Urothelium cell line (cell line): ENCODE measurements at places on chromosomes 2 and 18.

DNA sequence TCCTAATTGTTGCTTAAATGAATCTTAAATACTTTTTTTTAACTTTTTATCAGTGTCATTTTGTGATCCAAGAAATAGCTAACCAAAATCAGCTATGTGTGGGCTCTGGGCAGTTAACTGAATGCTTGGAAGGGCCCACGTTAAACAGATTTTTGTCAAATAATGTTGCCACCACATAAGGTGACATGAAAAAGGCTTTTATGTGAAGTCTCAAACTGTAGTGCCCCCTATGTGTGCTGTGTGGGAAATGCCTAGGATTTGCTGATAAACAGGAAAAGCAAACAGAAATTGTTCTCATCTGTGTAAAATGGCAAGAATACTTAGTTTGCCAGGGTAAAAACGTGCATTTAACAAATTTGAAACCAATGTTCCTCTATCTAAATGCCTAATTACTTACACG, 242.2 kb downstream of the ZNF516 start:
- DNase-seq = no peak

DNA sequence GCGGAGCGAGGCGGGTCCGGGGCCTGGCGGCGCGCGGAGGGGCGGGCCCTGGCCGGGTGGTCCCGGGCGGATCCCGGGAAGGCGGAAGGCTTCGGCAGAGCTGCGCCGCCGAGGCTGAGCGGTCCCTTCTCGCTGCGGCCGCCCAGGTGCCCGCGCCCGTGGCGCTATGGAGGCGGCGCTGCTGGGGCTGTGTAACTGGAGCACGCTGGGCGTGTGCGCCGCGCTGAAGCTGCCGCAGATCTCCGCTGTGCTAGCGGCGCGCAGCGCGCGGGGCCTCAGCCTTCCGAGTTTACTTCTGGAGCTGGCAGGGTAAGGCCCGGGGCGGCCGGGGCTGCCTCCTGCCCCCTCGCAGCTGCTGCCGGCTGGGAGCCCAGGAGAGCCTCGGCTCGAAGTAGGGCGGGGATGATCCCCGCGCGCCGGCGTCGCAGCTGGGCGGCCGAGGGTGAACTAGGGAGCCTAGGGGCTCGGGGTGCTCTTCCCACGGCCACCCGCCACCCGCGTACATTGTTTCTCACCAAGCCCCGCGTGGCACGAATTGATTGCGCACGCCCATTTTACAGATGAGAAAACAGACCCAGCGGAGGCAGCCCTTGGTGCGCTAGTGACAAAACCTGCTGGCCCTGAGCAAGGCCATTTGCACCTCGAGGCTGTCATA, at the start of gene SLC66A3:
Gene SLC66A3, plus strand, starts transcription at position 87 of the 655 bp plus-strand sequence. Its CDS starts 80 bp downstream, at position 167.
- no peak for DNase-seq

DNA sequence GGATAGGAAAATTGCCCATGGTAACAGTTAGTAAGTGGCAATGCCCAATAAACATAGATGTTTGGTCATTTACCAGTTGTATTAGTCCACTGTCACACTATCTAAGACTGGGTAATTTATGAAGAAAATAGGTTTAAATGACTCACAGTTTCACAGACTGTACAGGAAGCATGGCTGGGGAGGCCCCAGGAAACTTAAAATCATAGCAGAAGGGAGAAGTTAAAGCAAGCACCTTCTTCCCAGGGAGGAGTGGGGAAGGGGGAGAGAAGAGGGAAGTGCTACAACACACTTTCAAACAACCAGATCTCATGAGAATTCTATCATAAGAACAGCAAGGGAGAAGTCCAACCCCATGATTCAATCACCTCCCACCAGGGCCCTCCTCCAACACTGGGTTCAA, 23.4 kb downstream of the NR4A2 start:
- no peak for DNase-seq

DNA sequence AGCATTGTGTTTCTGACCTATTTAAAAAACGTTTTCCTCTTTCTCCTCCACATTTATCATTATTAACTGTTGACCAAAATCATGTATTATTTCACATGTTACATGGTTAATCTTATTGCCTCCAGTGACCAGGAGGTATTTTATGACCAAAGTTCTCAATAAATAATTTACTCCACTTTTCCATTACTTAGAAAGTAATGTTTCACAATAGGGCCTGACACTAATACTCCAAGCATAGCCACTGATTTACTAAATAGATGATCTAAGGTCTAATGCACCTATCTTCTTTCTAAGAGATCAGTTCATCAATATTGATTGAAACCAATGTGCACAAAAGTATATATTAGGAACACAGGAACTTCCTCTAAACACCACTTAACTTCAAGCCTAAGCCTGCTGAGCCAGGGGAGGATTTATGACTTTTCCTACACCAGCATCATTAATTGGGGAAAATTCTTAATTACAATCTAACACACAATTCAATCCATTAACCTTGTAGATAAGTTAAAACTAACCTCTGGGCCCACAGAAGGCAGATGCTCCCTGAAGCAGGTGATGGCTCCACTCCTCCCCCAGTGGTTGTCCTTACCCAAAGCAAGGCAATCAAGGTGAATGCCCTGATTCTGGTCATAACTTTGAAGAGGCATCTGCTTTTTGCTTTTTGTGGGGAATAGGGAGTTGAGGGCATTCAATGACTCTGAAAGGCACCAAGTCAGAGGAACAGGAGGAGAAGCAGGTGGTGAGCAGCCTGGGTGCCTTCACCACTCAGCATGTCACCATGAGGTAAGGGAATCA, 33.9 kb downstream of the RBMS1 start:
- no peak for DNase-seq

DNA sequence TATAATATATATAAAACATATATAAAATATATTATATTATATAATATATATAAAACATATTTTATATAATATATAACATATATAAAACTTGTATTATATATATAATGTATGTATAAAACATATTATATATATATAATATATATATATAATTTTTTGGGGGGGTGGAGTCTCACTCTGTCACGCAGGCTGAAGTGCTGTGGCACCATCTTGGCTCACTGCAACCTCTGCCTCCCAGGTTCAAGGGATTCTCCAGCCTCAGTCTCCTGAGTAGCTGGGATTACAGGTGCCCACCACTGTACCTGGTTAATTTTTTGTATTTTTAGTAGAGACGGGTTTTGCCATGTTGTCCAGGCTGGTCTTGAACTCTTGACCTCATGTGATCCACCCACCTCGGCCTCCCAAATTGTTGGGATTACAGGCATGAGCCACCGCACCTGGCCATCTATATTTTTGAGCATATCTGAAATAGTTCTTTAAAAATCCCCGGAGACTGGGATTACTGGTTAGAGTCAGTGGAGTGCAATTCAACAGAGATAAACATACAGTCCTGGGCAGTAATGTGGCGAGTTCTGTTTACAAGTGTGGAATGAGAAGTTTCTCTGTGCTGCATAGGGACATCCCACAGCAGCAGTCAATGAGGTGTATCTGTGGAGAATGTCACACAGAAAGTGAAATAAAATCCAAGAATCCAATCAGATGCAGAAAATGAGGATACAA, 208.4 kb downstream of the MYCN start:
- no peak for DNase-seq

DNA sequence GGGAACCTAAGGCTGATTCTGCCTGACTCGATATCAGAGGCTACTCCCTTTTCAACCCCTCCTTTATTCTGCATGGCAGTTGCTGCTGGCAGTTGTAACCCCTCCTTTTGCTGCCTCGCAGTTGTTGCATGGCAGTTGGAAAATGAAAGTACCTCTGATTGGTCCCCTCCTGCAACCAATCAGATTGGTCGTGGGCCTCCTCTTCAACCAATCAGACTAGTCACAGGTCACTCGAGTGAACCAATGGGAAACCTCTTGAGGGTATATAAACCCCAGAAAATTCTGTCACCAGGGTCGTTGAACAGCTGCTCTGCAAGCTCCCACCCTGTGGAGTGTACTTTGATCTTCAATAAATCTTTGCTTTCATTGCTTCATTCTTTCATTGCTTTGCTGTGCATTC, 294.3 kb upstream of the SLC8A1 start:
- no peak for DNase-seq

DNA sequence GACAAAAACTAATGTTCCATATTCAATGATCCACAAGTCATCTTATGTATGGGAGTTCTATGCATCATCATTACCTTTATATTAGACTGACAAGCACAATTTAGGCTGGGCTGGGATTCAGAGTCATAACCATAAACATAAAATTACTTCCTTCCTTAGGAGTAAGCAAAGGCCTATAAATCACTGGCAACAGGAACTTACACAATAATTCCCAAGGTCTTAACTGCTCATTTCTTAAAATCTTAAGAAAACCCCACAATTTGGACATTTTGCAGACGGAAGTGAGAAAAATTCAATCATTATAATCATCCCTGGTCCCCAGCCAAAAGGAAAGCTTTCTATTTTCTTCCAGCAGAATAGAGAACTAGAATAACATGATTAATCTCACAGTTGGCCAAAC, 232.3 kb downstream of the DYM start:
- no peak for DNase-seq

DNA sequence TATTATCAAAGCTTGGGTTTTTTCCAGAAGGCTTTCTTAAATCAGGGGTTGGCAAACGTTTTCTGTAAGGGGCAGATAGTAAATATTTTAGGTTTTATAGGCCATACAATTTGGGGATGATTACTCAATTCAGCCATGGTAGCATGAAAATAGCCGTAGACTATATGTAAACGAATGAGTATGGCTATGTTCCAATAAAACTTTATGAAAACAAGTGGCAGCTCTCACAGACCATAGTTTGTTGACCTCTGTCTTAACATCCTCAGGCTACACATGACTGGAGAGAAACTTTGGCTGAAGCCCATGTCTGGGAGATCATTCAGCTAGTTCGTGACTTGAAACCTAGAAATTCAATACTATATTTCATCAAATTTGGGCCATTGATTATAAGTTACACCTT, 30.2 kb downstream of the UGP2 start:
- DNase-seq = no peak

DNA sequence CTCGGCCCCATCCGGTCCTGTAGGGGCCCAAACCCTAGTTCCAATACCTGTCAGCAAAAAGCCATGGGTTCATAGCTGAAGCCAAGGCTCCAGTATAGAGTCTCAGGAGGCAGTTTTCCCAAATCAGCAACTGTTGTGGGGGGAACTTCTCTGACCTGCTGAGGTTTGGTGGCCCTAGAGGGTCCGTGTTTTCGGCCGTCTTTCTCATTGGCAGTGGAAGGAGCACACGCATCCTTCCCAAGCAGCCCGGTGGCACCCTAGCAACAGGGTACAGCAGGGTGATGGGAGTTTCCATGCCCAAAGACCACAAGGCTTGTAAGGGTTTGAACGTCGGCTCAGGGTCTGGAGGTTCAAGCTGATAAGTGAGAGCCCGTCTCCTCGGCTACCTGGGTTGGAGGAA, 6.6 kb downstream of the FOSL2 start:
- no peak for DNase-seq

DNA sequence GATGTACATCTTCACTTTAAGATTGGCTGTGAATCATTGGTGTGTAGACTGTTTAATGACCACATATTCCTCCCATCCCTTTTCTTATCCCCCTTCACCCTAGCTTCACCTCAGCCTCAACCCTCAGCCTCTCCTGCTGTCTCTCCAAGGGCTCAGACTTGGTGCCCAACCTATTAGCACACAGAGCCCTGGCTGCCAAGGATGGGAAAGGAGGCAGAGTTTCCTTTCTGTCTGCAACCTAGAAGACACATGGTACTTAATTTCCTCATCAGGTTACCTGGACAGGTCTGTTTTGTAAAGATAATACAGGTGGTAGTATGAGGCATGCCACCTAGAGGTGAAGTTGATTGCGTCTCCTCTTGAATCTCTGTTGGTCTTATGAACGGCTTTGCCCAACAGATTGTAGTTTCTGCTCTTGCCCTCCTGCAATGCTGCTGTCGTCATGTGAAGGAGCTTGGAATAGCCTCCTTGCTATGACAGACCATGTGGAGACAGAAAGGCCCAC, 44.5 kb upstream of the RMND5A start:
- DNase-seq = no peak

GRCh38 chr2:175227393-175227792, 45.9 kb upstream of the ATP5MC3 start:
- no peak for DNase-seq

DNA sequence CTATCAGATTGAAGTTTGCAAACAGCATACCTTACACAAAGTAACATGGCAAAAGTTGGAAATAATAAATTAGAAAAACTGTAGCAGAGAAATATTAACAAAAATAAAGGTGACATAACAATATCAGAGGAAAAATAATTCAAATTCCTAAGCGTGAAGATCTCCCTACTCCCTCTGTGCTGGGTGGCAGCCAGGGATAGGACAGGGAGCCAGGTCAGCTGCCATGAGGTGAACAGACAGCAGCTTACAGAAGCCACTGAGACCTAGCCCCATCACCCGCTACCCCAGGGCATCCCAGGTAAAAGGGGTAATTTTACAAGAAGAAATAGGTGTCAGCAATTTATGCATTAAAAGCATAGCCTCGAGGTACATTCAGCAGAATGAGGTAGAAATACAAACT, 423.8 kb upstream of the HS6ST1 start:
- DNase-seq = peak; percentile 41

GRCh38 chr2:44753552-44754285, 187.8 kb upstream of the SIX3 start:
- peak; percentile 29 for DNase-seq

- DNase-seq = peak; percentile 7
Observed at GRCh38 chr18:60018618-60019462, 119.0 kb downstream of the PMAIP1 start.

DNA sequence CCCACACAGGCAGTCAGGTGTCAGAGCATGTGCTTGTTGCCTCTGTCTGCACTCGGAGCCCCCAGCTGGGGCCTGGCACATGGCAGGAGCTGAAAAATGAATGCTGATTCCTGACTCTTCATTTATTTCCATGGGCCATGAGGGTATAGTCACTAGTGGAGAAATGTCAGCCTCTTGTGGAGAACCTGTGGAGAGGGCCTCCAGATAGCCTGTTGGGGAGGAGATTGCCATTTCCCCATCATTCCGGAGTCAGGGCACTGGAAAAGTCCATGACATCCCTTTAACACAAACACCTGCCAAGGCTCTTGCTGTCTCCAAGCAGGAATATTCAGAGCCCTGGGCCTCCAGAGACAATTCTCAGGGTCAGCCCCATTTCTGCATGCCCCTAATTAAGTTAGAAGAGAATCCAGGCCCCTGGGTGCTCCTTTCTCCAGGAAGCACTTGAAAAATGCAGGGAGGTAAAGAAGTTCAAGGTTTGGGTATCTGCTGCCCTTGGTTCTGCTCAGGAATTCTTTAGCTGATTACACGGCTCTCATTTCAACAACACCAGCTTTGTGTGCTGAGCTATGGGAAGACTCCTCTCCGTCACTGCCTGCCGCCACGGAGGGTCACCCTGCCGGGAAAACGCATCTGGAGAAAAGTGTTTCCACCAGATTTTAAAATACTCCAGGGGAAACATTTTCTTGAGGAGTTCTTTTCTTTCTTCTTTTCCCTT, 311.3 kb downstream of the MYCN start:
- no peak for DNase-seq

DNA sequence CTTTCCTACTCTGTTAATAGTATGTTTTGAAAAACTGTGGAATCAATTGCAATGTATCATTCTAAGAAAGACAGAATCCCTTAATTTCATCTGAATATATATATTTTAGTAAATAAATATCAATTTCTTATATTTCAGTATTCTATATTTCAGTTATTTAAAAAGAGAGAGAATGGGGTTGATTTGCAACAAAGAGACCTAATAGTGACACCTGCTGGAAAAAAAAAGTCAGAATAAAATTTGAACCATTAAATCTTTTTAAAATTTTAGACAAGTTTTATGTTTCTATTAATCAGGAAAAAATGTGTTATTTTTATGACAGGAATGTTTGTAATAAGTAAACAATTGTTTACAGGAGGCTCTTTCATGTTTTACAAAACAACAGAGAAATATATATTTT, 20.7 kb upstream of the CCNT2 start:
- no peak for DNase-seq

GRCh38 chr18:49846361-49846662, 33.0 kb upstream of the ACAA2 start:
- no peak for DNase-seq
